ENCODE measurements at places on chromosomes 7 and 10.

GRCh38 chr10:119190353-119190752 is 11.7 kb upstream of the PRDX3 start:
- no peak for DNase-seq

DNA sequence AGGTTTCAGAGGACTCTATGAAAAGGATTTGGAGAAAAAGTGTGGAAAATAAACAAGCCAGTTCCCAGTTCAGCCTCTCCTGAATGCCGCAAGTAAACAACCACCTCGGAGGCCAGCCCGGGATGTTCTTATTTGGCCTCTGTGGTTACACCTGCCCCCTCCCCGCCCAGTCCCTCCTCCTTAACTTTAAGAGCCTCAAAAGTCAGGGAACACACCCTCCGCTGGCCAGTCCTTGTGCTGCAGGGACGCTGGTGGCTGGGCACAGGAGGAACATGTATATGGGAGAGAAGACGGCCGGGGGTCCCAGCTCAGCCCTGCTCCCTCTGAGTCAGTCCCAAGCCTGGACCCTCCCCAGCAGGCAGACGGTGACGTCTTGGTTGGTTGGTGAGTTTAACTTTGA is 6.1 kb downstream of the CHST3 start:
- no peak for DNase-seq

GRCh38 chr7:128928882-128929788 is 8.6 kb upstream of the IRF5 start:
- no peak for DNase-seq

- DNase-seq: no peak
These were observed 33.3 kb downstream of the ARHGAP19 start for GRCh38 chr10:97259119-97259518.

GRCh38 chr7:140592964-140593671 is 47.5 kb downstream of the DENND2A start:
- DNase-seq: no peak

DNA sequence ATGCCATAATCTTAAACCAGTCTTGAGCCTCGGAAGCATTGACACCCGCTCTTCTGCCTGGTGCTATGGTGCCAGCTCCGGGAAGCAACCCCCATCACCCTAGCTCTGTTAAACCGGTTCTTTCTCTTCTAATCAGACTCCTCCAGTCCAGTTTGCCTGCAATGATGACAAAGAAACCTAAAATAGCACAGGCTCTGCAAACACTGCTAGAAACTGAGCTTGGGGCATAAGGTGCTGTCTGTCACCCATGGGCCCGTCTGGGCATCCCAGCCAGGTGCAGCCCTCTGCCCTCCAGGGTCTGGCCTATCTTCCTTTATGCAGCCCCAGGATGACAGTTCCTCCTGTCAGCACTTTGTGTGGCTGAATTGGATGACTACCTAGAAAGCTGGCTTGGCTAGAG is 14.2 kb upstream of the CAMK2G start:
- no peak for DNase-seq

- no peak for DNase-seq
These were observed 227.4 kb upstream of the KAT6B start for GRCh38 chr10:74598891-74599566.

DNA sequence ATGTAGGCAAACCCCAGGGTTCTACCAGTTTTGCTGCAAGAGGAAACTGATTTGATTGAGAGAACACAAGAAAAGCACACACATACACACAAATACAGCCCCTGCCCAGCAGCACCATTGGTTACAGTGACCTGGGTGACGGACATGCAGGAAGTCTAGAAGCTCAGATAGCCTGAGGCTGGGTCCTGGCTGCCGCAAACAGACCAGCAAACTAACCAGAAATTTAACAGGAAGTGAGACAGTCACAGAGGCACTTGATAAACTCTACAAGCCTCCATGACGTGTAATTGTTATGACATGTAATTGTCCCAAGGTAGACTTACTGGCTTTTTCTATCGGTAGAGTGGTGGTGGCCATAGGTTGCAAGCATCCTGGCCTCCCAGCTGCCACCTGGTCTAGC is 58.9 kb downstream of the PRKAR2B start:
- no peak for DNase-seq

DNA sequence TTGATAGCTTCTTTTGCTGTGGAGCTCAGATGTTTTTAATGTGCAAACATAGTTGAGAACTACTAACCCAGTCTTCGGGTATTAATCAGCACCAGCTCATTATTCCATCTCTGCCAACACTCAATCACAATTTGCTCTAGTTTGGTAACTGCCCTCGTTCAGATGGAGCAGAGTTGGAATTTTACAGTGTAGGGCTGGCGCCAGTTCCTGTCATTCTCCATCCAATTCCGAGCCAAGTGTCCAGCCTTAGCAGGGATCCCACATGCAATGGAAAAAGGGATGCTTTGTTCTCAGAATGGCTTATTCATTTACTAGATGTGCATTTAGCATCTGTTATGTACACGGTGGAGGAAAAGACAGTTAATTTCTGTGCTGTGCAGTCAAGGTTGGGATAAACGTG is 504.5 kb upstream of the GALNT17 start:
- DNase-seq: no peak

GRCh38 chr7:20348125-20348807 is 17.6 kb downstream of the ITGB8 start:
- no peak for DNase-seq

- no peak for DNase-seq
These were observed 81.8 kb downstream of the SPAG6 start for GRCh38 chr10:22427101-22427500.

- DNase-seq: no peak
These were observed 103.1 kb downstream of the PRKAG2 start for GRCh38 chr7:151773797-151774196.

DNA sequence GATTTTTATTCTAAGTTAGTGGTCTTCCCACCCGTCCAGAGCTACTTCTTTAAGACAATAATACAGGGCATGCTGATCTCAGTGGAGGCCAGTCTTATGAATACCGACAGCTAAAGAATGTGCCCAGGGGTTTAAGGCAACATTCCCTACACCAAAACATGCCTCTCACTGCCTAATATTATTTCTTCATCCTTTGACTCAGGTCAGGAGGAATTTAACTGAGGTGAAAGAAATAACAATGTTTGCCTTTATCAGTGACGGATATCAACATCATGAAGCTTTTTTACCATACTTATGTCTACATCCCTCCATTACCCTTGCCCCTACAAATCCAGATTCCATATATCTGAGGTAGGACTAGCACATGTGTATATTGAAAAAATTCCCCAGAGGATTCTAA is 33.3 kb upstream of the TES start:
- DNase-seq: no peak

DNA sequence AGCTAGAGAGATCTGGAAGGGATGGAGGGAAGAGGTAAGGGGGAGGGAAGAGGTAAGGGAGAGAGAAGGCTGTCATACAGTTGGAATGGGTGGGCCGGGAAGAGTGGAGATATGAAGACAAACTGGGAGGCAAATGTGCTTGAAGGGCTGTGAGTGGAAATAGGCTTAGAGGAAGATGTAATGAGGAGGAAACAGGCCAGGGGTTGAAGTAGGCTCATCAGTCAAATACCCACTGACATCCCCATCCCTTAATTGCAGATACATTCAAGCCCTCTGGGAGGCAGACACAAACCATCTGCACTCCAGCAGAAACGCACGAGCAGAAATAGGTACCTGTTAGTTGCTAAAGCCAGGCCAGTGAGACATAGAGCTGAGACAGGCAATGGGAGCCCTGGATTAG is 2.1 kb downstream of the SYNPO2L start:
- DNase-seq: no peak

GRCh38 chr7:154947604-154948003 is 55.3 kb downstream of the PAXIP1 start:
- no peak for DNase-seq

- no peak for DNase-seq
These were observed 92.4 kb downstream of the KIF20B start for GRCh38 chr10:89793649-89794254.

- no peak for DNase-seq
These were observed 526 bp downstream of the SFRP5 start for GRCh38 chr10:97771055-97771891.

Data from type B pancreatic cell (in vitro differentiated cells).